ENCODE measurements at places on chromosomes 2 and 18.
A peak's percentile ranks its signal among the peaks of the same experiment; 100 is the strongest.

GRCh38 chr2:75153221-75153620, 46.1 kb downstream of the TACR1 start:
- no peak for DNase-seq

DNA sequence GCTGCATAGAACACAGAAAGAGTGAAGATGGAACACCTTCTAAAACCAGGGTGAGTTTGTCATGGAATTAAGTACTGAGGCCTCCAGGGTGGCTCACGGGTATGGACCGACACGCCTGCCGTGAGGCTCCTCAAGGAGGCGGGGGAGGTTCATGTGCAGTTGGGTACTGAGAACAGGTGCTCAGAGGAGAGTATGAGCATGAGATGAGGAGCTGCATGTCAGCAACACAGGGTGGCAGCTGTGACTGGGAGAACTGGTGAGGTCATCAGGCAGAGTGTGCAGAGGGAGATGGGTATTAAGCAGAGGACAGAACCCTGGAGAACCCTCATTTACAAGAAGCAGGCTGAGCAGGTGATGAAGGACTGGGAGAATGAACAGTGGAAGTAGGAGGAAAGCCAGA, 63.2 kb upstream of the KLHL29 start:
- DNase-seq = peak; percentile 23

GRCh38 chr2:37297632-37298031, 27.0 kb downstream of the PRKD3 start:
- no peak for DNase-seq

- DNase-seq = no peak
These were observed 280.9 kb upstream of the TCF4 start for GRCh38 chr18:55868909-55869308.

DNA sequence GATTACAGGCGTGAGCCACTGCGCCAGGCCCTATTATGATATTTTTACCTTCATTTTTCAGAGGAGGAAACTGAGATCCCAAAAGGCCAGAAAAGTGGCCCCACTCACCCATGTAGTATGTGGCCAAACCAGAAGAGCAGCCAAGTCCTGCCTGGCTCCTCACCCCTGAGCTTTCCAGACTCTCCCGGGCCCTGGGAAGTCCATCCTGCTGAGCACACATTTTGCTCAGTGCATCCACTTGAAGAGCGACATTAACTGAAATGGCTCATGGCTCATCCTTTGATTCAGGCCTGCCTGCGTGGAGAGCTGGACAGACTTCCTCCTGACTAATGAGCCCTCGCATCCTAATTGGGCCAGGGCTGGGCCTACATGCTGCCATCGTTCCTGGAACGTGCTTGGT, 9.5 kb upstream of the NGEF start:
- no peak for DNase-seq

- DNase-seq = no peak
These were observed 37.8 kb upstream of the CCDC195 start for GRCh38 chr2:224753743-224754540.

DNA sequence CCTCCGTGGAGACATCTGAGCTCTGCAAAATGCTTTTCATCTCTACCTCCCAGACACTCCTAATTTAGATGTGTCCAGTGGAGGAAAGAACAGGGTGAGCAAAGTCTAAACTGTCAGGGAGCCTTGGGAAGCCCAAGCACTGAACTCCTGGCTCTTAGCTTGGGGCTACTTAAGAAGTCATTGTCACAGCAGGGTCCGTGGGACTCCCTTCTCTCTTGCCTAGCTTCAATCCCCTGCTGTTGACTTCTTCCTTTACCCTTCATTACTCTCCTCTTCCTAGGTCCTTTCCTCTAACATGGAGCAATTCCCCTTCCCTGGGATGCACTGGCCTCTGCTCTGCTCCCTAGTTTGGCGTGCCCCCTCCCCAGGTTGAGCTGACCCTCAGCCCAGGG, 3.4 kb downstream of the OSR1 start:
- DNase-seq = no peak

DNA sequence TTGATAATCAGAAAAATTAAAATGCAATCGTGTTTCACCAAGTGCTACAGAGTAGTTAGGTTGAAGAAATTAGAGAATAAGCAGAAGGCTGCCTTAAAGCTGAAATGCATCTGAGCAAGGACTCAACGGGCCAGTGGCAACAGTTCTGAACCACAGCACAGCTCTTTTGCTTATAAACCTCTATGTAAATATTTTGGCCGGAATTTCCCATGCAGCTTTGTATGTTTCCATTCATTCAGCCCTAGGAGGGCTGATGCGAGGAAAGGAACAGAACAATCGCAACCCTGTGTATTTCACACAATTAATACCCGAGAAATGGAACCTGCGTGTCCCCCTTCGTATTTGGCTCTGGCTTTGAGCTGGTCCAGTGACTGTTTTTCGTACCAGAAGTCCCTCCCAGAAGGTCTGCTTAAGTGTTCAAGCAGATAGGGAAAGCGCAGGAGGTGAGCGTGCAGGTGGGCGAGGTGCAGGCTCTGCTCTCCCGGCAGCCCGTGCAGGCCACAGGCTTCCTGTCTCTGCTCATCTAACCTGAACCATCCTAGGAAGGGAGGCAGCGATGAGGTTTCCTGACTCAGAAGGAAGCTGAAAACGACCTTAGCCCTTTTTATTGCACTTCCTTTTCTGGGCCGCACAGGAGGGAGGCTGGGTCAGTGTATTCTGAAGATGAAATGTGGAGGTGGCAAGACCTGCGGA, 67.3 kb downstream of the ASB1 start:
- DNase-seq = no peak

- DNase-seq = no peak
These were observed 44.1 kb downstream of the CABLES1 start for GRCh38 chr18:23179416-23179815.

- peak; percentile 32 for DNase-seq
These were observed 41.1 kb downstream of the LDAH start for GRCh38 chr2:20781656-20782265.

DNA sequence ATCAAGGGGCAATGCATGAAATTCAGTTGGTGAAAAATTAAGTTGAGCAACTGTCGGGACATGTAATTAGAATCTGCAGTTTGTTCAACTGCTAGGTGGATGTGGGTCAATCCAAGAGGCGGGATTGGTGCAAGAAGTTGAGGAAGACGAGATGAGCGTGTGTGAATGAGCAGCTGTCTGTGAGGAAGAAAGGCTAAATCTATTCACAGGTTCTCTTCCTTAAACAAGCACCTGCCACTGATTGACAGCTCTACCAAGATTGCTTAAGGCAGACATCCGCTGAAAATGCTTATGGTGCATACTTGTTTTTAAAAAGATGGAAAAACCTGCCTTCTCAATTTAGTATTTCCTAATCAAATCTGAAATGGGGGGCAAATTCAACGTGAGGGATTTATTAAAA, 323.4 kb upstream of the THUMPD2 start:
- DNase-seq = no peak

DNA sequence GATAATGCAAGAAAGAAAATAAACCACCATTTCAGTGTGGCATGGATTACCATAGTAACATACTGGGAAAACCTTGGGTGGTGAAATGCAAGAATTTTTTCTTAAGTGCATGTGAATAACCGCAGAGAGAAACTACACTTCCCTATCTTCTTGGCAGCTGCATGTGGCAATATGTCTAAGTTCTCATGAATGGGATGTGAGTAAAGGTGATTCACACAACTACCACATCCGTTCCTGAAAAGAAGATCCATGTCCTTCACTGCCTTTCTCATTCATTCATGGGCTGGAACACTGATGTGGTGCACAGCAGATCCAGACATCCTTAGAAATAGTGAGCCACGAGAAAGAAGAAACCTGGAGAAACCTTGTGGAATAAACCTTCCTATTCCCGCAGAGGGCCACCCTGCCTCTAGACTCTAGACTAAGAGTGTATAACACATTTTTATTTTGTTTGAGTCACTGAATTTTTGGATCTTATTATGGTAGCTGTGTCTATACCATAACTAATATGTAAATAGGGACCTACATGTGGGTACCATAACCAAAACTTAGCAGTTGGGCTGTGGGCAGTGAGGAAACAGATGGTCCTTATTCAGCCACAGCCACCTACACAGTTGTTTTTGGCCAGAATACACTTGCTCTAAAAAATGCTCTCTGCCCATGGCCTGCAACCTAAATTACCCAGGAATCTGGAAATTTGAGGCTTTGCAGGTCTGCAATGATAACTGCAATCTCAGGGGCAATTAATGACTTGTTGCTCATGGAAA, 573.3 kb downstream of the LRP1B start:
- DNase-seq = no peak

GRCh38 chr2:74206180-74206688, 7.8 kb downstream of the MTHFD2 start:
- DNase-seq = peak; percentile 25

DNA sequence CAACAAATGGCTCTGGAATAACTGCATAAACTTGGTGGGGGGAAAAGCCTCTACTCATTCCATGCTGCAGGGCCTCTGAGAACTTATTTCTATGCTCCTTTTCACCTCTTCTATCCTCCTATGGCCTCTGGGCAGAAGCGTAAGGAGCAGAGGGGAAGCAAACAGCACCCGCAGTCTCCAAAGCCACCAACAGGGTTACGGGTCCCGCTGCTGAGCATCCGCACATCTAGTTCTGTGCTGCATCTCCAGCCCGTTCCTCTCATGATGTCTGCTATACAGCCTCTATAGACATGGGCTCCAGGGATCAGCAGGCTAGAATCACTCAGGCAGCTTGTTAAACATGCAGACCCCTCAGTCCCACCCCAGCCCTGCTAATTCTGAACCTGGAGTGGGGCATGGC, 25.9 kb downstream of the PSTPIP2 start:
- DNase-seq = no peak

DNA sequence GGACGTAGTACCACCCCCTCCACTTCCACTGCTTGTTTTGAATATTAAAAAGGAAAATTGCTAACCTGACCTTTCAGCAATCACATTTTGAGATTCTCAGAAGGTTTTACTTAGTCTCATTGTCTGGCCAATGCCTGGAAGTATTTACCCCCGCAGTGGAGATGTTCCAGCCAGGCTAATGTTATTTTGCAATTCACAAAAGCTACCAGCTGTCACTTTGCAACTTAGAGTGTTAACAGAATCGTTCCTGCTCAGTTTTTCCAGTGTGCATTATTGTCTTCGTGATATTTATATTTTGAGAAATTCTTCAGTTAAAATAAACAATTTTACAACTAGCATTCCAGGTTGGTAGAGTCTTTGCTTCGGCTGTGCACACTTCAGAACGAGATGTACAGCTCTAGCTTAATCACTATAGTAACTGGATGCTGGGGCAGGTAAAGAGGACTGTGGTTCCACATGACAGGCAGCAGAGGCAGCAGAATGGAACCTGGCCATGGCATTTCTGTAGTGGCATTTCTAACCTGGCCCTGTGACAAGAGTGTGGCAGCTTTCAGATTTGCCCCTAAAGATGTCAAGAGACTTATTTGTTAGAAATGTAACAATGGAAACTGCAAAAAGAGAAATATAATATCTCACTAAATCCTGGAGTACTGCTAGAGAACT, 85.1 kb downstream of the DTNA start:
- DNase-seq = no peak

DNA sequence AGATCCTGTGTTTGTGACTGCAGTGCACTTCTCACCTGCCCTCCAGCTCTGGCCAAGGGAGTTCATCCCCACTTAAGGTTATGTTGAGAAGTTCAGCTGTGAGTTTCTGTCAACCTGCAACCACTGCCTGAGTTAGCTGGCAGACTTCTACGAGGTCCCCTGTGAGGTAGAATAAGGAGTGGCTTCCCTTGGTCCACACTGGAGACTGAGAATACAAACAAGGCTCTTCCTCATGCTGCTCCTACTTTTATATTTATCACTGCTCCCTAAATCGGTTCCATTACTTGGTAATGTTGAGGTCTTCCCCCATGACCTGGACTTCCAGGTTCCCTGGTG, 353.2 kb upstream of the CWC22 start:
- DNase-seq = no peak

- no peak for DNase-seq
These were observed 781.3 kb upstream of the NRXN1 start for GRCh38 chr2:51813247-51813646.

DNA sequence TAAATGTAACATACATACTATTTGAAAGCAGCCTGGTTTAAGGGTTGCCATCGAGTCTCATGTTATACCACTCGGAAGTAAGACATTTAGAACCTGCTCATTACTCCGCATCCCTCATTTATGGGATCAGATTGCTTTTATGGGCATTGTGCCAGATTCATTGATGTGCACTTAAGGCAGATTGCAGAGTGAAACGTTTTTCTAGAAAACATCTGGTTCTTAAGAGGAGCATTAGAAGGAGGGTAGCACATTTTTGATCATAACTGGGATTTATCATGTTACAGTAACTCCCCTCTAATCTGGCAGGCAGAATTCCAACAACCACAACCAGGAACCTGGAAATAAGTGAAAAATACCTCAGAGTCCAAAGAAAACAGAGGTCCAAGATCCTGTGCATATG, 74.2 kb upstream of the GALNT3 start:
- DNase-seq = no peak

DNA sequence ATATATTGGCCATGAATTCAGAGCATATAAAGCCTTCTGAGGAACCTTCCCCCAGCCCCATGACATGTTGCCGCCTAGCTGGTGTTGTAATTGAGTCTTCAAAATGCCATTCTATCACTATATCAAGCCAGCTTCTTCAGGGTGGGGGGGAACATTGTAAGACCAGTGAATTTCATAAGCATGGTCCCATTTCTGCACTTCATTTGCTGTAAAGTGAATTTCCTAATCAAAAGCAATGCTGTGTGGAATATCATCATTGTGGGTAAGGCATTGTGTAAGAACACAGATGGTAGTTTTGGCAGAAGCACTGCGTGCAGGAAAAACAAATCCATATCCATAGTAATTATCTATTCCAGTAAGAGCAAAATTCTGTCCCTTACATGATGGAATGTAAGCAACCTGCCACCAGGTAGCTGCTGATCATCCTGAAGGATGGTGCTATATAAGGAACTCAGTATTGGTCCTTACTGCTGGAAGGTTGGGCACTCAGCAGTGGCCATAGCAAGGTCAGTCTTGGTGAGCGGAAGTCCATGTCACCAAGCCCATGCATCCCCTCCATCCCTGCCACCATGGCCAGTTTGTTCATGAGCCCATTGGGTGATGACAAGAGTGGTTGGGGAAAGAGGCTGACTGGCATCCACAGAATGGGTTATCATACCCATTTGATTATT, 159.4 kb downstream of the COPS8 start:
- no peak for DNase-seq

- no peak for DNase-seq
These were observed 34.1 kb downstream of the NOP58 start for GRCh38 chr2:202299712-202300111.

DNA sequence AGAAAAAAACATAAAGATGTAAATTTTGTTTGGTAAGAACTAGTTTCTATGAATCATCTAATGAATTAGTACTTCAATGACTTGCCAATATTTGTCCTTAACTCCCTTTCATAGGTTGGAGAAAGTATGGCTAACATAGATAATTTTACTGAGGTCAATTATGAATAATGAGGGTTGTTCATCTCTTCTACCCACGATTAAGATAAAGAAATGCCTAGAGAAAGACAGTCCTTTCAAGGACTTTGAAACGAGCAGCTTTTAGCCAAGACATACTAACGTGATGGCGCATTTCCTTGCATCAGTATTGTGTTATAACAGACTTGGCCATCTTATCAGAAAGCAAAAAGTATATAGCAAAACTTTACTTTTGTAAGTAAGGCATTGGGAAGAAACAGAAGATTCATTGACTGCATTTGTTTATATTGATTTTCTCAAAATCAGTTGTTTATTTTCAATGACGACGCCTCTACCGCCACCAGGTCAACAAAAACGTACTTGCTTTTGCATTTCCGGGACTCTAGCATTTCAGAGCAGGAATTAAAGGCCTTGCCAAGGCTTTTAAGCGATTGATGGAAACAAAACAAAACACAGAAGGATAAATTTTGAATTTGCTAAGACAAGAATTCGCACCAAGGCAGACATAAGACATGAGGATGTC, 961 bp downstream of the RBM43 start:
- DNase-seq = no peak

Measured in DND-41 (cell line).